ENCODE measurements at places on chromosomes 3 and 15.

- no peak for DNase-seq
Measured at GRCh38 chr15:29097168-29097567, 172.5 kb downstream of the NSMCE3 start.

DNA sequence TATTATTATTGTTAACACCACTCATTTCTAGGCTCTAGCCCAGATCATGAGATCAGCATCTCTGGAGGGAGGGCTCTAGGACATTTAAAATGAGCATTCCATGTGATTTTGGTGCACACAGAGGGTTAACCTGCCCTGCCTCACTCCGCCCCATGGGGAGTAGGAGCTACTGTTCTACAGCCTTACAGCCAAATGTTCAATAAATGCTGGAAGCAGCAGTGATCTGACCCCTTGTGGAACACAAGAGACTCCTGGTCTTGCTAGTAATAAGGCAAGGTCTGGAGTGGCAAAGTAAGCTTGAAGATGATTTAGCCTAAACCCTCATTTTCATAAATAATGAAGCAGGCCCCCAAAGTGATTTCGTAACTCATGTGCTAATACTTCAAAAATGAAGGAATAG lies 166.4 kb upstream of the EOMES start:
- no peak for DNase-seq

GRCh38 chr3:100090669-100091005 lies 23.7 kb downstream of the FILIP1L start:
- no peak for DNase-seq

- no peak for DNase-seq
Measured at GRCh38 chr15:65869954-65870871, 922 bp downstream of the RAB11A start.

GRCh38 chr15:69160141-69160993 lies at the start of gene GLCE:
GLCE (plus strand) TSS chr15:69160635; CDS start chr15:69255807, 95,172 bp downstream.
- peak; percentile 94 for DNase-seq

DNA sequence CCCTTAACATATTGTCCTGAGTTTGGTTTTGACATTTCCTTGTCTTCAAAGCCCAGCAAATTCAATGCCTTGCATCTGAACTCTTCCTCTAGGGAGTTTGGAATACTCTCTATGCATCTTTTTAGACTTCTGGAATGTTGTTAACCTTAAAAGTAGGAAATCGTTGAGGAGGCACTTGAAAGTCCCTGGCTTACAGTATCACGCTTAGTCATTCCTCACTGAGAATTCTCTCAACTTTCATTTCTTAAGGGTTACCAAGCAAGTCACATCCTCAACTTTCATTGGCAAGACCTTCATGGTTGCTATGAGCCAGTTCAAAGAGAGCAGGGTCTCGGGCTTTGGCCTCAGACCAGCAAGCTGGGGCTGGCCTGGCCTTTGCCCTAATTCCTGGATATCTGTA lies 89.9 kb downstream of the ASB7 start:
- no peak for DNase-seq

DNA sequence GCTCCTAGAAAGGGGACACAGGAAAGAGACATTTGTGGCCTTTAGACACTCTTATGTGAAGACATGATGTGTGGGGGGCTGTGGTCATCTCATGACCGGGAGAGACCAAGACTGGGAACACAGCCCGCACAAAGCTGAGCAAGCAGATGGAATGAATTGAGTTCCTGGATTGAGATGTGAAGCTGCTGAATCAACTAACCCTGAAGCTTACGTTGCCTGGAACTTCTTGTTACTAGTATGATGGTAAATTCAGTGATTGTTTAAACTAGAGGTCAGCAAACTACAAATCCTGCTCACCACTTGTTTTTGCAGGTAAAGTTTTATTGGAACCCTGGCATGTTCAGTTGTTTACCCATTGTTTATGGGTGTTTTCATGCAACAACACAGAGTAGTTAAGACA lies 83.4 kb upstream of the BHLHE40 start:
- no peak for DNase-seq

GRCh38 chr3:33438284-33438668 lies 1.9 kb downstream of the UBP1 start:
- no peak for DNase-seq

GRCh38 chr3:62201438-62202035 lies 171.8 kb downstream of the FEZF2 start:
- no peak for DNase-seq

- DNase-seq: no peak
Measured at GRCh38 chr3:194087995-194088855, 47.7 kb upstream of the HES1 start.

GRCh38 chr3:129323651-129324294 lies 45.1 kb downstream of the HMCES start:
- no peak for DNase-seq

- no peak for DNase-seq
Measured at GRCh38 chr3:57658536-57658935, 34.3 kb downstream of the DENND6A start.

GRCh38 chr15:95948411-95948810 lies 382.1 kb upstream of the NR2F2 start:
- DNase-seq: no peak

DNA sequence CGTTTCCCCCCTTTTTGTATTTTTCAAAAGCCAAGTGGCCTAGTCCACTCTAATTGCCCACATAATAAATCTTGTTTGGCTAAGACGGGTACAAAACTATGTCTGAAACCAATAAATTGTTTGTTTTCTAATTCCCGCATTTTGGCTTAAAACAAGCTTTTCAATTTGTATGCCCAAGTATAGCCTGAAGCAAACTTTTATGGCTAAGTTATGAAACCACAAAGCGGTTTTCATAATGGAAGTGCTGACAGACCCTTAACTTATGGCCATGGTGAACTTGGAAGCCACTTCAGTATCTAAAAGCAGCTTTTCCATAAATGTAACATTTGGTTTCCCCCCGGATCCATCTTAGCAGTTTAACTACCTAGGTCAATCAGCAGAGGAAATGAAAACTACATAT lies 29.9 kb upstream of the POLR2M start:
- DNase-seq: no peak

DNA sequence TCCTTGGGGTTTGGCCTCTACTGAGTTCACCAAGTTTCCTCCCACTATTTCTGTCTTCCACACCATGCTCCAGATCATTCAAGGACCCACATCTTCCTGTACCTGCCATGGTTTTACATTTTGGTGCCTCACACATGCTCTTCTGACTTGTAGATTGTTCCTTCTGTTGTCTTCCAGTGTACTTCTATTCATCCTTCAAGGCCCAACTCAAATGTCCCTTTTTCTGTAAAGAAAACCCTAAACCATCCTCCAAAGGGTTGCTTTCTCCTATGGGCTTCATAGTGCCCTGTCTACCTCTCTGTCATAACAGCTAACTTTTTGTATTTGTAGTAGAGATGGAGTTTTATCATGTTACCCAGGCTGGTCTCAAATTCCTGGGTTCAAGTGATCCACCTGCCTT lies 20.1 kb upstream of the TSEN2 start:
- no peak for DNase-seq

DNA sequence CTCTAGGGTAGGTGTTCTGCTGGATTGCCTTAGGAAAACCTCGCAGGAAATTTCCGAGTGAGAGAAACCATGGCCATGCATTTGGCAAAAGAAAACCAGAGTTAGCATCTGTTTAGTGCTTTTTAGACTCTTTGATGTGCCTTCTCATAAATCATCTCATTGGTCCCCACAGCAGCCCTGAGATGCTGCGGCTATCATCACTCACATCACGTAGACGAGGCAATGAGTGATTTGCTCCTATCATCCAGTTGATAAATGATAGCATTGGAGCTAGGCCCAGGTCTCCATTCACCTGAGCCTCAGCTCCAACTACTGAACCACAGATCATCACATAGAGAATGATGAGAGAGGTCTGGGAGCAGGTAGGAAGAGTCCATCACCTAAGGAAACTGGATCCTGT lies 111.1 kb downstream of the PDCD6IP start:
- DNase-seq: no peak

DNA sequence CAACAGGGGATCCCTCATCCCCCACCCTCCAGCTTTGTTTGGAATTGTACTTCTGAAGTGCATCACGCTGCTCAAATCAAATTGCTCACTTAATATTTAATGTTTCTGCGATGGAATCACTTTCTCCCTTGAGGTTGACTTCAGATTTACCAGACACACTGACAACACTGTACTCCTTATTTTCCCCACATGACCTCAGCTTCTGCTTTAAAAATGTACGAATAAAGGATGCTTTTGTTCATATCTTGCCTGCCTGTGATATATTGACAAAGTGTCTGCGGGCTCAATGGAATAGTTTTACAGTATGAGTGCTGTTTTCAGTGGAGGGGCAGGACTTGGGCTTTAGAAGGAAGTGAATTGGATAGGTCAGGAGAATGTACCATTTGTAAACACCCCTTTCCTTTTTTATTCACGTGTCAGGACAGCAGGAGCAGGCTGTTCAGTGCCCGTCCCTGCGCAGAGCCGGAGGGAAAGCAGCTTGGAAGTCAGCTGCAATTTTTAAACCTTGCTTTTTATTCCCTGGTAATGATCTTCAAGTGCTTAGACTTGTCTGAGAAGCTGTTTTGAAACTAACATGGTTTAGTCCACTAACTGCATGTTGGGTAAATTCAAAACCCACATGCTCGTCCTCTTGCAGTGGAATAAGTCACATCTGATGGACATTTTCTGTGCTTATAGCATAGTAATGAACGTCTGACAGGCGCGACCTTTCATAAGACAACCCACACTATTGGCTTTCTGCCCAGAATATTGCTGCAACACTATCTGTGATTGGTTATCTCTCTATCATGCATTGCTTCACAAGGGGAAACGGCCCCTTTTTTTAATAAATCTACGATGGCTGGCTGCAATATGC lies 29.9 kb downstream of the MBNL1 start:
- DNase-seq: peak; percentile 60

GRCh38 chr15:36921484-36922091 lies 178.8 kb downstream of the MEIS2 start:
- no peak for DNase-seq

- DNase-seq: no peak
Measured at GRCh38 chr3:8519156-8519555, 17.5 kb downstream of the LMCD1 start.

GRCh38 chr15:33846142-33846541 lies 122.2 kb upstream of the CHRM5 start:
- DNase-seq: no peak

DNA sequence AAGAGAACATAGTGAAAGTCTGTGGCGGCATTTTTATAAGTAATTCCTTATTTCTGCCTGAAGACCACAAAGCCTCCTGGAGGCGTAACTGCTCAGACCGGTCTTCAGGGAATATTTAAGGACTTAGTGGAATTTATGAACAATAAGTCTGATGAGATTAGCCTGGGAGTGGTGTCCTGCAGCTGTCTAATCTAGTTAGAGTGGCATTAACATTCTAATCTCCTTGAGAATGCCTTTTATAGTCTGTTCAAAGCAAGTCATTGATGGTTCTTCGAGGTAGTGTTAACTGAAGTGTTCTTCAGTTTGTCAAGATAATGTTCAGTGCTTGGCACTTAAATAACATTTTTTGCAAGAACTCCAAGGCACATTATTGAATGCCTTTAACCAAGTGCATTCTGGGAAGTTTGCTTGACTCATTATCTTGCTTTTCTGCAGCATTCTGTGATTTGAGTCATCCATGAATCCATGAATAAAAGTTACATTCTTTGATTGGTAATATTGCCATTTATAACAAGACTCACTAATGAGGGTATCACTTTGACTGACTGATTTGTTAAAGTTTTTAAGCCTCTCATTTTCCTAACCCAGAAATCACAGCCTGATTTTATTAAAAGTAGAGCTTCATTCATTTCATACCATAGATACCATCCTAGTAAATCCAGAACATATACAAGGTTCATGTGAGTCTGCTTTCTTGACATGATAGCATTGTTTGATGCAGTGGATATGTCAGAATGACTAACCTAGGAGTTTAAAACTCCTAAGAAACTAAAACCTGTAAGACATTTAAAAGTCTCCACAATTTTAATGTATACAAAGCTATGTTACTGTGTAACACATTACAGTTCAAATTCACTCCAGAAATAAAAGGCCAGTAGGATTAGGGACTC lies 12.5 kb downstream of the RBM5 start:
- DNase-seq: no peak

All from NCI-H1436 (cell line).